ENCODE measurements at places on chromosomes 6 and 20.

- no peak overlapping the region for H3K4me3 ChIP-seq
- DNase-seq = no peak
- no peaks in the 10 kb centered on the region for H3K36me3 ChIP-seq
- H3K4me1 ChIP-seq = no peaks in the 10 kb centered on the region
- H3K27me3 ChIP-seq = peaks cover 48% of the 10 kb centered on the region
These were observed 5.5 kb downstream of the PTGIS start for GRCh38 chr20:49562311-49563014.

DNA sequence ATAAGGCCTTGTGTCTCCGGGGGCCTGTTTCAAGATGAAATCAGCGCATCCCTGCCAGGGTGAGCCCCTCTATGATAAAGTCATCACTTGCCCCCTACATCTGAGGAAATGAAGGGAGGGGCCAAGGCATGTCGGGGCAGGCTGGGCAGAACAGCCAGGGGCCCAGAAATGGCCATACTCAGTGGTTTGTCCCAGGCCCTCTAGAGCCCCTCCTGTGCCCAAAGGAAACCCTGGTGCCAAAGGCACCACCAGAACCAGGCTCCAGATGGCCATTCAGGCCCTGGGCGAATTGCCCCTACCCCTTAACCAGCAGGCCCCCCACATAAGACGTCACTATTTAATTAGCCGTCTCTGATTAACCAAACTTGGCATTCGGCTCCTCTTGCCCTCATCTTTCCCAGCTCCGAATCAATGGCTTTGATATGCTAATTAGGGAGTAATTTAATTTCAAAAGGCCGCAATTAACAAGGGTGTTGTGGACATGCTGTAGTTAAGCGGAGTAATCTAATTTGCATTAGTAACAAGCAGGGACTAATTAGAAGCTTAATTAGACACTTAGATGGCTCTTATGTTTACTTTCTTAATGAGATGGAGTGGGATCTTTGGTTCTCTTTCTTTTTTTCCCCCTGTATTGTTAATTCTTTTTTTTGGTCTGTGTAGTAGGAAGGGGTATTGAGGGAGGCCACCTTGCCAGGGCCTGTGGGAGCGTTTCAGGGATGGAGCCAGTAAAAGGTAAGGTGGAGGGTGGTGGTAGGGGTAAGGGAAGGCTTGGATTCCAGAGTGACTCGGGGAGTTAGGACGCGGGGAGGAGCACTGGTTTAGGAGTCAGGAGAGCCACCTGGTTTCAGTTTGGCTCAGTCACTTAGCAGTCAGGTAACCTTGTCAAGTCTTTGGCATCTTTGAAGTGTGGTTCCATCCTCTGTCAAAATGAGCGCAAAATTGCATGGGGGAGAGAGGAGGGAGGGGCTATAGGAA, 9.4 kb downstream of the FOXP4 start:
- no peak overlapping the region for H3K27ac ChIP-seq
- no peak overlapping the region for H3K4me3 ChIP-seq
- no peaks in the 10 kb centered on the region for H3K27me3 ChIP-seq
- peaks cover 26% of the 10 kb centered on the region for H3K36me3 ChIP-seq
- no peak for DNase-seq

DNA sequence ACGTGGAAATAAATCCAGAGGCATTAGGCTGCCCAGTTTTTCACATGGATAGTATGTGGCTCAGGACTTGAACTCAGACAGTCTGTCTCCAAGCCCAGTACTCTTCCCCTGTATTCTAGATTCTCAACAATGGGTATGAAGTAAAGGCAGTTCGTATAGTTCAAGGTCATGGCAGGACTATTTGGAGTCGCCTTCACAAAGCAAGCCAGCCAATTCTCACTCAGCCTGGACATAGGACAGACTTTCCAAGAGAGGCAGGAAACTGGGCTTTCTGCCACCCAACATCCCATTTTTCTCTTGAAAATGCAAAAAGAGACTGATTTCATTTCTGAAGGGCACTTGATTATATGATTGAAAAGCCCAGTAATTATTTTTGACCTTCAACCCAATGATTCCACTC, 111.0 kb downstream of the EDN1 start:
- H3K4me3 ChIP-seq = no peak overlapping the region
- no peaks in the 10 kb centered on the region for H3K4me1 ChIP-seq
- H3K27ac ChIP-seq = no peak overlapping the region
- no peaks in the 10 kb centered on the region for H3K36me3 ChIP-seq
- no peak for DNase-seq
- peaks cover 6% of the 10 kb centered on the region for H3K27me3 ChIP-seq

GRCh38 chr6:147345902-147346301, 141.7 kb downstream of the STXBP5 start:
- H3K27me3 ChIP-seq = no peaks in the 10 kb centered on the region
- H3K27ac ChIP-seq = no peak overlapping the region
- H3K4me3 ChIP-seq = no peak overlapping the region
- H3K4me1 ChIP-seq = no peaks in the 10 kb centered on the region

- H3K36me3 ChIP-seq = peaks cover 37% of the 10 kb centered on the region
- peak overlapping the region; percentile 98 for H3K4me3 ChIP-seq
- peaks cover 39% of the 10 kb centered on the region for H3K4me1 ChIP-seq
- peak overlapping the region; percentile 100 for H3K27ac ChIP-seq
- H3K27me3 ChIP-seq = no peaks in the 10 kb centered on the region
- no peak for DNase-seq
These were observed 892 bp upstream of the DXO start for GRCh38 chr6:31972709-31973350.

- H3K36me3 ChIP-seq = peaks cover 24% of the 10 kb centered on the region
- peaks cover 34% of the 10 kb centered on the region for H3K4me1 ChIP-seq
- H3K27me3 ChIP-seq = no peaks in the 10 kb centered on the region
These were observed 54.6 kb downstream of the PPARD start for GRCh38 chr6:35396991-35397390.

- DNase-seq = no peak
- no peak overlapping the region for H3K27ac ChIP-seq
- no peaks in the 10 kb centered on the region for H3K4me1 ChIP-seq
- no peak overlapping the region for H3K4me3 ChIP-seq
- no peaks in the 10 kb centered on the region for H3K27me3 ChIP-seq
These were observed 36.8 kb upstream of the CDKAL1 start for GRCh38 chr6:20497216-20498040.

DNA sequence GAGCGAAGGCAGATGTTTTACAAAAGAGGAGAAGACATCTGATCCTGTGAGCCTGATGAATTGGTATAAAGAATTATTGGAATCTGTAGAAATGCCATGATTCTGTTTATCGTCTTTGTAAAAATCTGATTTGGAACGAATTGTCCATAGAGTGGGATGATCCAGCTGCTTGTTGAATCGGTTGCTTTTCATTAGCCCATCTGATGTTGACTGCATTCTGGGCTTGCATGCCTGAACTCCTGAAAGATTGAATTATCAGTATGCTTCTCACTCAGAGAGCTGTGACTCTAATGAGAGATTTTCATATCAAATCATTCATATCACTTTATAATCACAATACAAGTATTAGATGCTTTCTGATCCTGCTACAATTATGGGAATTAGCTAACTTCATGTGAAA, 100.6 kb downstream of the KLHL32 start:
- no peaks in the 10 kb centered on the region for H3K36me3 ChIP-seq
- H3K27ac ChIP-seq = no peak overlapping the region

DNA sequence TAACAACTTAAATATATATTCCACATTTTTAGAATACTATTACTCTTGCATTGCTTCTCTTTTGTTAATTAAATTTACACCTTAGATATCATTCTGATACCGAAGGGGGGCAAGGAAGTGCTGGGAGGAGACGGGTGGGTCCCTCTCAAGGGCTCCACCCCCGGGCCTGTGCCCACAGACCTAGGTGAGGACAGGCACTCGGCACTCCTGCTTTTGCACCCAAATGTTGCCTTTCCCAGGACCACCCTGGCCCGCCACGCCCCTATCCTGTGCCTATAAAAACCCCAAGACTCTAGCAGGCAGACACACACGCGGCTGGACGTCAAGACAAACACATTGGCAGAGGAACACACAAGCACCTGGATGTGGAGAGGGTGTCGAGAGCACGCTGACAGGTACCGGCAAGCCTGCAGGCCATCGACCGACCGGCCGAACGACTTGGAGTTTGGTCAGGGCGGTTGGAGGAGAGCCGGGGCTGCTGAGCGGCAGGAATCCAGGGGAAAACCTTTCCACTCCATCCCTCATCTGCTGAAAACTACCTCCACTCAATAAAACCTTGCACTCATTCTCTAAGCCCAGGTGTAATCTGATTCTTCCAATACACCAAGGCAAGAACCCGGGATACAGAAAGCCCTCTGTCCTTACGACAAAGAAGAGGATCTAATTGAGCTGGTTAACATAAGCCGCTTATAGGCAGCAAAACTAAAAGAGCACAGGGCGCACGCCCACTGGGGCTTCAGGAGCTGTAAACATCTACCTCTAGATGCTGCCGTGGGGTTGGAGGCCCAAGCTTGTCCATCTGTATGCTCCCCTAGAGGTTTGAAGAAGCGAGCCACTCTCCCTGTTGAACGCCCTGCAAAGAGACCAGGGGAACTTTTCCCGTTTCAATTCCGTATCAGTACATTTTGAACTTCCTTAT, 197.4 kb upstream of the PRSS16 start:
- no peak for DNase-seq
- H3K27me3 ChIP-seq = peaks cover 8% of the 10 kb centered on the region
- H3K36me3 ChIP-seq = no peaks in the 10 kb centered on the region
- H3K4me3 ChIP-seq = no peak overlapping the region

GRCh38 chr6:117444600-117444999, 18.9 kb upstream of the ROS1 start:
- H3K27ac ChIP-seq = no peak overlapping the region
- no peak overlapping the region for H3K4me3 ChIP-seq
- H3K36me3 ChIP-seq = no peaks in the 10 kb centered on the region
- DNase-seq = no peak
- H3K4me1 ChIP-seq = no peaks in the 10 kb centered on the region

GRCh38 chr6:127518710-127519468, at the start of gene MTCL3:
MTCL3 (minus strand) TSS chr6:127519335.
- peaks cover 28% of the 10 kb centered on the region for H3K4me1 ChIP-seq
- H3K27ac ChIP-seq = no peak within 1 kb of the TSS
- no peaks in the 10 kb centered on the region for H3K36me3 ChIP-seq
- DNase-seq = no peak

DNA sequence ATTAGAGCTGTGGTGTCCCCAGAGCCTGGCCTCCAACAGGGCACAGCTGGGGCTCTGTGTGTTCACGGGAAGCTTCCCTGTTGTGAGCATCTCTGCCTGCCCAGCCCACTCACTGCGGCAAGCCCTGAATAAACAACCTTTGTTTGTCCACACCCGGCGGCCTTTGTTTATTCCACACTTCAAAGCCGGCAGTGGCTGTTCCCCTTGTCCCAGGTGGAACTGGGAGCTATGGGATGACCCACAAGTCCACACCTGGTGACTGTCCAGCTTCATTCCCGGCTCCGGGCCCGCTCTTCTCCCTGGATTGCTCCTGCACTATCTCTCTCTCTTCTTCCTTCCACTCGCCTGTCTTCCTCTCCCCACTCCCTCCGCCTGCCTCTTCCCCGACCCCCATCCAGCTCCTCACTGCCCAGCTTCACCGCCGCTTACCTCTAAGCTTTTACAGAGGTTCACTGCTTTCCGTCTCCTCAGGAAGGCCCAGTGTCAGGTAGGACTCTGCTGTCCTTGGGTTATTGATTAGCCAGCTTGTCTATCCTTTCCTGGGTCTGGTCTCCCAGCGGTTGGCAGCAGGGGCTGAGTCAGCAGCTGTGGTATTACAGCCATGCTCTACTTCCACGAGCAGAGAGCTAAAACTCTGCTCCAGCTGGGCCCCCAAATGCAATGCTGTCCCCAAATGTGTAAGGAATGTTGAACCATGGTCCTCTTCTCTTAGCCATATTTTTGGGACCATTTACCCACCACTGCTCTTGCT, 17.8 kb downstream of the DACT2 start:
- no peak overlapping the region for H3K27ac ChIP-seq
- no peaks in the 10 kb centered on the region for H3K4me1 ChIP-seq
- H3K4me3 ChIP-seq = no peak overlapping the region
- peaks cover 5% of the 10 kb centered on the region for H3K27me3 ChIP-seq

DNA sequence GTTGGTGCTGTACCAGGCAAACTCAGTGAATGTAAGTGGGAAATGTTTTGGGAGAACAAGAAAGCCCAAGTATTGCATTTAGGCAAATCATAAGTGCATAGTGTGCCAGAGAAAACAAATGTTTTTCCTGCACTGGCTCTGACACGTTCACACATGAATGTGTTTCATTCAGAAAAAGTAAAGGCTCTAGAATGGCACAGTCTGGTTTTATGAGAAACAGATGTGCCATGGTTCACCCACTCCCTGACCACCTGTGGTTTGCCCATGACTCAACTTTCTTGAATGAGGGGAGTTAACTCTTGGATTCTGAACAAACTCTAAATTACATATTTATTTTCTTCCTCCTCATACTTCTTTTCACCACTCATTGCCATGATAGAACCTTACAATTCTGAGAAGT, 126.9 kb downstream of the KCNQ5 start:
- H3K36me3 ChIP-seq = no peaks in the 10 kb centered on the region
- no peak for DNase-seq
- no peaks in the 10 kb centered on the region for H3K27me3 ChIP-seq
- no peaks in the 10 kb centered on the region for H3K4me1 ChIP-seq
- H3K27ac ChIP-seq = no peak overlapping the region

- DNase-seq = no peak
- H3K27me3 ChIP-seq = peaks cover 29% of the 10 kb centered on the region
- peaks cover 12% of the 10 kb centered on the region for H3K4me1 ChIP-seq
- peak overlapping the region; percentile 52 for H3K4me3 ChIP-seq
- no peaks in the 10 kb centered on the region for H3K36me3 ChIP-seq
These were observed 32.1 kb upstream of the ID4 start for GRCh38 chr6:19805129-19805481.

- no peak for DNase-seq
- H3K4me1 ChIP-seq = no peaks in the 10 kb centered on the region
- no peak overlapping the region for H3K4me3 ChIP-seq
- H3K36me3 ChIP-seq = no peaks in the 10 kb centered on the region
- H3K27ac ChIP-seq = no peak overlapping the region
- no peaks in the 10 kb centered on the region for H3K27me3 ChIP-seq
These were observed 808.4 kb upstream of the EPHA7 start for GRCh38 chr6:94227741-94228140.

GRCh38 chr20:17613328-17614175, 43.7 kb downstream of the DSTN start:
- peaks cover 7% of the 10 kb centered on the region for H3K36me3 ChIP-seq
- no peaks in the 10 kb centered on the region for H3K27me3 ChIP-seq
- H3K4me3 ChIP-seq = no peak overlapping the region
- no peak for DNase-seq

GRCh38 chr6:53464927-53465460, 79.9 kb downstream of the GCLC start:
- H3K27me3 ChIP-seq = no peaks in the 10 kb centered on the region
- H3K4me3 ChIP-seq = peak overlapping the region; percentile 2
- H3K27ac ChIP-seq = peak overlapping the region; percentile 73
- H3K36me3 ChIP-seq = peaks cover 2% of the 10 kb centered on the region
- peaks cover 68% of the 10 kb centered on the region for H3K4me1 ChIP-seq
- no peak for DNase-seq

- H3K36me3 ChIP-seq = no peaks in the 10 kb centered on the region
- H3K4me1 ChIP-seq = no peaks in the 10 kb centered on the region
- no peak for DNase-seq
These were observed 1124.6 kb upstream of the MAP3K7 start for GRCh38 chr6:91711518-91711917.

GRCh38 chr6:145213614-145214013, 521.7 kb downstream of the EPM2A start:
- peaks cover 15% of the 10 kb centered on the region for H3K4me1 ChIP-seq
- no peaks in the 10 kb centered on the region for H3K36me3 ChIP-seq
- H3K4me3 ChIP-seq = no peak overlapping the region
- no peaks in the 10 kb centered on the region for H3K27me3 ChIP-seq
- DNase-seq = no peak
